ENCODE measurements at places on chromosomes 12 and 14.

DNA sequence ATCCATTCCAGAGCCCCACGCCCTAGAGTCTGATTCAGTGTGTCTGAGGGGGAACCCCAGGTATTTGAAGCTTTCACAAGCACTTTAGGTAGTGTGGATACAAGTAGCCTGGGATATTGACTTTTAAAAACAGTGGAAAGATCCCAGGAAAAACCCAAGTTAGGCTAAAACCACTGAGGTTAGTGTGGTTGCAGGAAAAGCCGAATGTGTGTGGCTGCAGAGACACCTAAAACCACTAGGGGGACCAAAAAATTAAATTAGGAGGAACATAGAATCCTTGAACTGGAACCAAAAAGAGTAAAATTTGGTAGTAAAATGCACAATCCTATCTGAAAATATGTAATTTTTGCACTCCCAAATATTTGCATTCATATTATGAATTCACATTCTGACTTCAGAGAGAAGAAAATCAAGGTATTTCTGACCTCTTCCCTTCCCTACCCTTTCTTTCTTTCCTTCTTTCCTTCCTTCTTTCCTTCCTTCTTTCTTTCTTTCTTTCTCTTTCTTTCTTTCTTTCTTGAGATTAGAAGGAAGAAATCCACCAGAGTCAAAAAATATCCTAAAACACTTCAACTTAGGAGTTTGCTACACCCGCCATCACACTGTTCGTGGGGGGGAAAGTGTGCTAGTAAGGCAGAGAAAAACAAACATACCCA is 37.8 kb downstream of the SLCO1A2 start:
- peak; percentile 9 for DNase-seq

DNA sequence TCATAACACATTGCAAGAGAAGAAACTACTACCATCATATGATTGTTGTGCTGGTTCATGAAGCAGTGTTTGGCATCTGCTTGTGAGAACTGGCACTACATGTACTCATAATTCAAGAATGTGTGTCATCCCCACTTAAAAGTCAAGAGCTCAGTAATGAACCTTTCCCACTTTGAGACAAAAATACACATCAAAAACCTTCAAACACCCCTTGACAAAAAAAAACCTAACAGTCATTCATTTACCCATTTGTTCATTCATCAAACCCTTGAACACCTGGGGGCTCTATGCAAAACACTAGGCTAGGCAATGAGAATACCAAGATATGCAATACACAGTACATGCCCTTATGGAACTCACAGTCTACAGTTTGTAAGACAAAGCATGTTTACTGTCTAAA is 40.0 kb downstream of the KIF21A start:
- DNase-seq: no peak

GRCh38 chr14:102363182-102363943 is 622 bp downstream of the TECPR2 start:
- DNase-seq: peak; percentile 20

DNA sequence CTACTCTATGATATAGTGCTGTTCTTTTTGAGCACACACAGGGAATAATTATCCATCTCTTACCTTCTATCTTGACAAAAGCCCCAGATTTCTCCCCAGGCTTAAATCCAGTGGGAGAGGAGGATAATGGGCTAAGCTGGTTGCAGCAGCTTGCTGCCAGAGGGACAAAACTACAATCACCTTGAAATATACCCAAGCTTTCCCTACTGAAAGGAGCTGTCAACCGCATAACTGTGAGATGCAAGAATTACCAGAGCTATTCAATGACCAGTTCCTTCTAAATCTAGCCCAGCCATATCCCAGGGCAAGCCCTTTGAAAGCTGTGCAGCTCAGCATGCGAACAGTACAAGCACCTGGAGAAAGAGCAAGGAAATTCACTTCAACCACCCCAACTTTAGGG is 943 bp upstream of the MGAT4C start:
- no peak for DNase-seq

DNA sequence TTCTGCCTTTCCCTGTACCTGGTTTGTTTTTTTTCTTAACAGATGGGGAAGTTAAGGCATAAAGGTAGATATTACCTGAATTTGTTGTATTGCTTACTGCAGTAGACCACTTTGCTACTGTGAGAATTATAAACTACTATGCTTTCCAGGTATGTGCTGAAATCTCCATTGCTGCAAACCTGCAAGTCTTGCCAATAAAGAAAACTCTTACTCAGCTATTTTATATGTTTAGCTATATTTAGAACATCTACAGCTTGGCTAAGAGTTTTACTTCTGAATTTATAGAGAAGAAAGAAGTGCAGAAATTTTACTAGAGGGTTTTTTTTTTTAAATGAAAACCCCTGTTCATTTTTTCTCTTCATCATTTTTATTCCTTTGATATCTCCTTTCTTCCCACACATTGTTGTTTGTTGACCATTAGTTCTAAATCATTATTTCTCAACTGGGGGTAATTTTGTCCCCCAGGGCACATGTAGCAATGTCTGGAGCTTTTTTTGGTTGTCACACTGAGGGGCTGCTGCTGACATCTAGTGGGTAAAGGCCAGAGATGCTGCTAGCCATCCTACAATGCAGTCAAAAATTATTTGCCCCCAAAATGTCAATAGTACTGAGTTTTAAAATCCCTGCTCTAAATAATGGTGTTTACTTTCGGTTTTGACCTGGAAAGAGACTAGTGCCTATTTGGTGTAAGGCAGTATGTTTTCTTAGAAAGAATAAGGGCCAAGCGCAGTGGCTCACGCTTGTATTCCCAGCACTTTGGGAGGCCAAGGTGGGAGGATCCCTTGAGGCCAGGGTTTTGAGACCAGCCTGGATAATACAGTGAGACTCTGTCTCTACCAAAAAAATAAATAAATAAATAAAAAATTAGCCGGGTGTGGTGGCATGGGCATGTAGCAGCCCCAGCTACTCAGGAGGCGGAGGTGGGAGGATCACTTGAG is 48.6 kb downstream of the PCNX1 start:
- no peak for DNase-seq

DNA sequence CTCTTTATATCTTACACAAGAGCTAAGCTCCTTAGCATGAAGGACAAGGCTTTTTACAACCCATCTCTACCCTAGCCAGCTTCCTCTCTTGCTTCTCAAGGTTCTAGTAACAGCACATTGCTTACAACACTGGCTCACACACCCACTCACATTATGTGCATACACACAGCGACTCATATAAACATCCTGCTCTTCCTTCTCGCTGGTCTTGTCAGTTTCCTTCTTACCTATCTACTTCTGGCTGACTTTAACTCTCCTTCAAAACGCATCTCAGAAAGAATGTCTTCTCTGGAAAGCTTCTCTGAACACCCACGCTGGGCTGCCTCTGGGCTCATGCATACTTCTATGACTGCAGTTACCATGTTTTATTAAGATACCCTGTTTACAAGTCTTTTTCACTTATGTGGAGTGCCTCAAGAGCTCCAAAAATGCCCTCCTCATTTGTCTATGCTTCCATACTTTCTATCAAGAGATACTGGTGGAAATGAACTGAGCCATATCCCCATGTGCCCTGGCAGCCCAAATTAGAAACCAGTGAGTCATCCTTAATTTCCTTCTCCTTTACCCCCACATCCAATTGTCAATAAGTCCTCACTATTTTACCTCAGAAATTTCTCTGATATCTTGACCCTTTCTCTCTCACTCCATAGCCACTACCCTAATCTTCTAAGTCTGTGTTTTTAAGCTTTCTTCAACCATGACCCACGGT is 126.9 kb upstream of the KRAS start:
- no peak for DNase-seq

DNA sequence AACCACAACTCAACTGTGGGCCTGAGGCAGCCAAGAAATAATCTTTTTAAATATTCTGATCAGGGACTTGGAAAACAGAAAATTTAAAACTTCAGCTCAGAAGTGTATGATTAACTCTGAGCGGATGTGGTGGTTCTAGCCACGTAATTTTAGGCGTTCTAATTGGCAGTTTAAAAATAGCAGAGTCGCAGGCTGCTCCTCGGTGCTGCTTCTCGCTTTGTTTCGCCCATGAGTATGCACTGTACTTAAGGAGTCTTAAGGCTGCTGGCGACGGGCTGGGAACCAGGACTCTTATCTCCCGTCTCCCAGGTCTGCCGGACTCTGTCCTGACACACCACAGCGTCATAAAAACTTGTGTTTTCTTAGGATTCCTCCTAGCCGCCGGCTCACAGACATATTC is 113.4 kb upstream of the PELI2 start:
- DNase-seq: no peak

- no peak for DNase-seq
Measured at GRCh38 chr12:24600996-24601395, 347.9 kb downstream of the BCAT1 start.

DNA sequence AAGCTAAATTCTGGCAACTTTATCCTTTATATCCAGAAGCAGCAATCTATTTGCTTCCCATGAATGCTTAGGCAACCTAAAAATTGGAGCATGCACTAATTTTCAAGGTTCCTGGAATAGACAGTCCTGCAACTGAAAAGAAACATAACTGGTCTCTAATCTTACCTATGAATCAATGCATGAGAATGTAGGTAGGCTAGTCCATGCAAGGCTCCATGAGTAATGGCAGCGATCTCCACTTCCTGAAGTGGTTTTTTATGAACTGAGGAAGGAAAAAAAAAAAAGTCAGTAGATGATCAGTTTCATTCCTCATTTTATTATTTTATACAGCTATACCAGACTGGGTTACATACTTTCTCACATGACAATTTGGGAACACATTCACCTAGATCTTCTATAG is 102.0 kb downstream of the PEBP1 start:
- no peak for DNase-seq

All from HuH-7 (cell line).